ENCODE measurements at places on chromosomes 12 and 14. TPM values are rescaled to one million over a fixed set of nuclear protein-coding genes. Genes with fewer than 3 reads are reported as not detected.

The TEX22 gene
- 0.38 TPM for total RNA-seq

The ITGA7 gene
- total RNA-seq: 0.79 TPM

The PAH gene
- not detected for total RNA-seq

The RND1 gene
- total RNA-seq: 4.5 TPM

The WIF1 gene
- total RNA-seq: not detected

The RAB15 gene
- not detected for total RNA-seq

The ADAM21 gene
- total RNA-seq: 0.13 TPM

DNA sequence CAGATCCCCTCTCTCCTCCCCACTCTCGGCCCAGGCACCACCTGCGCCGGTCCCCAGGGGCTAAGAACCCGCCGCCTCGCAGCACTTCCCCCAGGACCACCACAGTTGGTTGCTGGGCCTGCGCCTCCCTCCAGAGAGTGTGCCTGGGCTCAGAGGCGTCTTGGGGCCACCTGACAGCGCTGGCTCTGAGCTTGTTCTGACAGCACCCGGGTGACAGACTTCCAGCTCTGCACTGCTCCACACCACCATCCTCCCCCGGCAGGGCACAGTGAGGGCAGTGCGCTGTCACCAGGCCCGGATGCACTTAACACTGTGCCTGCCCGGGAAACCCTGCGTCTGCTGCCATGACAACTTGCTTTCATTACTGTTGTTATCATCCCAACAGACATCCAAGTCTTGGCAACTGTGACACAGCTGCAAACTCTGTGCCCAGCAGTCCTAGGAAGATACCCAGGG lies 6.6 kb downstream of the BRF1 start:
- DNase-seq: no peak

DNA sequence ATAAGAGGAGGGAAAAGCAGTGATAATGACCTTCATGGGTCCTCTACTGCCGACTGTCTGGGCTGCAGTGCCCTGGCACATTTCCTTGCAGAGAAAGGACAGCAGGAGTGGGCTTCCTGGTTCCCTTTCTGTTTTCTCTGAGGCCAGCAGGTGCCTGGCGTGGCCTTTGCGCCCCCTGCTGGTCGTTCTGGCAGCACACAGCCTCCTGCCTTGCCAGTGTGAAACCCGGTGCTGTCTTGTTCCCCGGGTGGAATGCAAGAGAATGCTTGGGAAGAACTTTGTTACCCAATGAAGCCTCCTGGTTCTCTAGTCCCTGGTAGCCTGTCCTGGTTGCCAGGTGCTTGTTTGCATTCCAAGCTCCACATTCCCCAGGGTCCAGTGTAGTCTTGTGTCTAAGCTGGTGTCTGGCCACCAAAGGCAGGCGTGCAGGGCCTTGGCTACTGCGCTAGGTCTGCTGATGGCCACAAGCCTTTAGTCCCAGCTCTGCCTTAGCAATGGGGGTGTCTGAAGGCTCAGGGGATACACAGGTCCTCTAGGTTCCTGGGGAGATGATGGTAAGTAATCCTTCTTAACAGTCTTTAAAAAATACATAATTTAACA lies 1392.4 kb upstream of the TMEM132C start:
- DNase-seq: no peak

GRCh38 chr12:104604070-104604994 lies 147.6 kb downstream of the CHST11 start:
- peak; percentile 96 for DNase-seq

GRCh38 chr14:64708148-64709004 lies 4.2 kb downstream of the PLEKHG3 start:
- peak; percentile 90 for DNase-seq

GRCh38 chr14:95918466-95918865 lies 41.8 kb downstream of the TUNAR start:
- no peak for DNase-seq

DNA sequence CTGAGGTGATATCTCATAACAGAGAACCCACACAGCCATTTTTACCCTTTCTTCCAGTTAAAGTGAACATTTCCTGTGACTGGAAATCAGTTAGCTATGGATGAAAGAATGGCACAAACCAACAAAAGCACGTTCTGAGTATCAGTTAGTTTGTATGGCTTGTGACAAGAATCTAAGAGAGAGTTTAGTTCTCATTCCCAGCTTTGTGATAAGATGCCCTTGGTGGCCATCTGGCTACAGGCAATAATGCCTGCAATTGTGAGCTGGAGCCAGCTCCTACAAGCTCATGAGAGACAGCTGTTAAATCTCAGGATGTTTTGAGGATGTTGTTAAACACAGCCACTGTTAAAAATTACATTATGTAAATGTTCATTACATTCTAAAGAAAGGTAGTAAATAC lies 122.0 kb upstream of the FRMD6 start:
- DNase-seq: no peak

DNA sequence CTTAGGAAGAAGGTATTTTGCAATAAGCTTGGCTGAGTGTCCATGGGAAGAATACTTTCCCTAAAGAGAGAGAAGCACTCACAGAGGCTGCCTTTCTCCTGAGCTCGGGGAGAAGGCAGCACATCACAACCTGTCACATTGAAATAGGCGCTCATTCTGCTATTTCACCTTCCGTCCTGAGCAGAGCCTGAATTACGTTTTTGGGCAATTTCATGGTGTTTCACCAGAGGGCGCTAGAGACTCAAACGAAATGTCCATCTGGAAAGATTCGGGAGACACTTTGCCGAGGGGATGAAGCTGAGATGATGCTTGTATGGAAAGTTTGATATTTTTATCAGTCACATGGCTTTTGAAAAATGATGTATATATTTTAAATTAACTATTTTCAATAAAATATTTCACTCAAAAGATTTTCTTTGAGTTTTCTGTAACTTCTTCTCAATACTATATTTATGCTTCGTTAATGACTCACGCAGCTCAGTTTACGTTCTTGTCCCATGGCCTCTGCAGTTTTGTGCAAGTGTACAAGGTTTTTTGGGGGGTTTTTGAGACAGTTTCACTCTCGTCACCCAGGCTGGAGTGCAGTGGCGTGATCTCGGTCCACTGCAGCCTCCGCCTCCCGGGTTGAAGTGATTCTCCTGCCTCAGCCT lies 17.4 kb upstream of the B4GALNT3 start:
- DNase-seq: peak; percentile 53

DNA sequence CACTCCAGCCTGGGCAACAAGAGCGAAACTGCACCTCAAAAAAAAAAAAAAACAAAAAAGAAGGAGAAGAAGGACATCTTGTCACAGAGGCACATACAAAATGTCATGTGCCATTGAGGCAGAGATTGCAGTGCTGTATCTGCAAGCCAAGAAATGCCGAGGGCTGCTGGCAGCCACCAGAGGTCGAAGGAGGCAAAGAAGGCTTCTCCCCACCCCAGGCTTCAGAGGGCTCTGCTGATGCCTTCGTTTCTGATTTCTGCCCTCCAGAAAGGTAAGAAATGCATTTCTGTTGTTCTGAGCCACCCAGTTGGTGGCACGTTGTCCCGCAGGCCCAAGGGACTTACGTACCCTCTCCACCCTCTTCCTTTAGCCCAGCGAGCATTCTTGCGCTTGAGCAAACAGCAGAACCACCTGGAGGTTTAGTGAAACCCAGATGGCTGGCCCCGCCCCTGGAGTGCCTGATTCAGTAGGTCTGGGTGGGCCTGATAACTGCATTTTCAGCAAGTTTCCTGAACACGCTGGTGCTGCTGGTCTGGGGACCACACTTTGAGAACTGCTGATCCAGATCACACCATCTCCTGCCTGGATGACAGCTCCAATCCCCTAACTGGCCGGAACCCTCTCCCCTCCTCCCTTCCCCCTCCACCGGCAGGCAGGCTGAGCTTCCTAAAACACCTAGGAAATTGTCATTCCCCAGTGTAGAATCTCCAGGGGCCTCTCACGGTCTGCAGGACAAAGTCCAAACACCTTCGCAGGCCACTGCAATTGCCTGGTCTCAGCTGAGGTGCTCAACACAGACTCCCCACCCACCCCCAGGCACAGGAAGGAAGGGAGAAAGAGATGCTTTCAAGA lies 21.1 kb upstream of the SCARB1 start:
- no peak for DNase-seq
